ENCODE measurements at places on chromosomes 13 and 19.

DNA sequence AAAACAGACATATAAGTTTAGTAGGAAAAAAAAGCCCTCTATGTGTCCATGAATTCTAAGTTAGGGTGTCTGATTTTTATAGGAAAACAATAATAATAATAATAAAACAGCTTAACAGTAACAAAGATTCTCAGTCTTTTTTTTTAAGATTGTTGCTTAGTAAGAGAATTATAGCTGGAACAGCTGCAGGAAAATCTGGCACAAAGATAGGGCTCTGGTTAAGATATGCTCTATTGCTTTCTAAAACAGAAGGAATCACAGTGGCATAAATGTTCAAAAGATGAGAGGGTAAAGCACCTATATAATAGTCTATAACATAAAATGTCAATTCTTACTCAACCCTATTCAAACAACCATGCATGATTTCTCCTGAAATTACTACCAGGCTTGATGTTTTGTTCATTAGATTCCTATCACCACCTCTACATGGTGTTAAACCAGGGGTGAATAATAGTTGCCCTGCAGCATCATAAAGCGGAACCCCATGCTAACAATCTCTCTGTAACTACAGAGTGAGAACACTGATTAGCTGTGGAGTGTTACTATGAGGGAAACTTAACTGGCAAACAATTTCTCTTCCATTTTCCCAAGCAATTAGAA lies 541.4 kb upstream of the MIR17HG start:
- no peak for DNase-seq

GRCh38 chr13:27918041-27918917 lies 1.5 kb upstream of the PDX1 start:
- no peak for DNase-seq

- no peak for DNase-seq
Measured at GRCh38 chr13:39825886-39826285, 170.4 kb downstream of the COG6 start.

GRCh38 chr19:5213667-5214066 lies 126.9 kb downstream of the PTPRS start:
- no peak for DNase-seq

- no peak for DNase-seq
Measured at GRCh38 chr19:6062961-6063575, 47.2 kb downstream of the RFX2 start.

DNA sequence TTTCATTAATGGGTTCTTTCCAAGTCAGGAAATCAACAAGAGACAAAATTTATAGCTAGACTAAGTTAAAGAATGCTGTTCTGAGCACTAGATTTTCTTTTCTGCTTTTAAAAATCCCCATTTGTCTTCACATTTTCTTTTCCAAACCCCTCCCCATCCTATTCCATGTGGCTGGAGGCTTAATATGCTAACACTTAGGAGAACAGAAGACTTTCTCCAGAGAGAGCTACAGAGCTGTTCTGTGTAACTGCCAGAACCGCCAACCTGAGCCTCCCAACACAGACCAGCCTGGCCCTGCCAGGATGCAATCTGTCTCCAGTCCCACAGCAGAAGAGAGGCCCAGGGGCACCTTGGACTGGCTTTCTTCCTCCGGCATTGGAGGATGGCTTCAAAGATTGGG lies 264.1 kb downstream of the NDFIP2 start:
- DNase-seq, result no peak

- no peak for DNase-seq
Measured at GRCh38 chr13:112669881-112670499, 19.8 kb upstream of the ATP11A start.

DNA sequence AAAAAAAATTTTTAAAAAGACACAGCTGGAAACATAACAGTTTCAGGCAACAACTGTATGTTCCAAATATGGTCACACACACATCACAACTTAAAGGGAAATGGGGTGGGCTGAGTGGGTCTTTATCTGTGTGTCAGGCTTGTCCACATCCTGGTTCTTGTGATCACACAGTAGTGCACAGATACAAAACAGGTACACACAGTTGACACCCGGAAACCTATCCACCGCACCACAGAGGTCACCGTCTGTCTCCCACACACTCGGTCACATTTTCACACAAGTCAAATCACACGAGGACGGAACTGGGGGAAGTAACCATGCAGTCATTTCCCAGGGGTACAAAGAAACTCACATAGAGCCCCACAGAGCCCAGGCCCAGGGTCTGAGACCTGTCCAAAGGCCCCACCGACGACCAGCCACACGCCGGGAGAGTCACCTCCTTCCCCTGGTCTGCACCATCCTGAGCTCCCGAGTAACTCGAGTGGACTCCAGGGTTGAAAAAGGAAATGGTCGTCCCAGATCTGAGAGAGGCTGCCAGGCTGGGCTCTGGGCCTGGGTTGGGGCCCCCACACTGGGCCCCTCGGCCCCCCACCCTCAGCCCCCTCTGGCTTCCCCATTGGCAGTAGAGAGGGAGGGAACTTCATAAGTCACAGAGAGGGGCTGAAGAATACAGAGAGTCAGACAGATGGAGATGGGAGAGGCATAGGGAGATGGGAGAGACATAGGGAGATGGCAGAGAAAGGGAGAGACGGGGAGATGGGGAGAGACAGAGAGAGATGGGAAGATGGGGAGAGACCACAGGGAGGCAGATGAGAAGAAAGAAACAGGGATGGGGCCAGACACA lies 1.3 kb upstream of the PPAN start:
- peak; percentile 65 for DNase-seq

DNA sequence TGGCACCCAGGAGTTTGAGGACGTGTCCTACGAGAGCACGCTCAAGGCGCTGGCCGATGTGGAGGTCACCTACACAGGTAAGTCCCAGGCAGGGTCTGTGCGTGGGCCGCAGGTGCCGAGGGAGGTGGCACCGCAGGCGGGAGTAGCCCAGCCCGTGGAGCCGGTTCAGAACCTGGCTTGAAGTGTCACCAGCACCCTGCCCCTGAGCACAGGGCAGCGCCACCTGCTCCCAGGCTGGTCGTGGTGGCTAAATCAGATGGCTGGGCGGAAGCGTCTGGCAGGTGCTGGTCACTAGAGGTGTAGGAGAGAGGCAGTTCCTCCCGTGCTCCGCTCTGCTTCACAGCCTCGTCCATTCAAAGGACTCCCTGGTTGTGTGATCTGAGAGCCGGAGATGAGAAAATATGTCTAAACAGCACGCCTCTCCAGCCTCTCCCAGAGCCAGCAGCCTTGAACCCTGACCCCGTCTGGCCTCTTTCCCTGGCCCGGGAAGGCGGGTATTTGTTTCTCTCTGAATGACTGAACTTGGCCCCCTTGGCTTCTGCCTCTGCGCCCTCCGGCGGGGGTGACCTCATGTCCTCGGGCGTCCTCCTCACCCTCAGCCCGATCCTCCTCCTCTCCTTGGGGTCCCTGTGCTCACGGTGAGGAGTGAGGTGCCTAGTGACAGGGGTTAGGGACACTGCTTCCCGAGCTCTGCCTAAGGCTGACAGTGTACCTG lies 5.4 kb downstream of the THOP1 start:
- no peak for DNase-seq

GRCh38 chr19:3684054-3684816 lies 16.0 kb downstream of the PIP5K1C start:
- DNase-seq, result no peak

DNA sequence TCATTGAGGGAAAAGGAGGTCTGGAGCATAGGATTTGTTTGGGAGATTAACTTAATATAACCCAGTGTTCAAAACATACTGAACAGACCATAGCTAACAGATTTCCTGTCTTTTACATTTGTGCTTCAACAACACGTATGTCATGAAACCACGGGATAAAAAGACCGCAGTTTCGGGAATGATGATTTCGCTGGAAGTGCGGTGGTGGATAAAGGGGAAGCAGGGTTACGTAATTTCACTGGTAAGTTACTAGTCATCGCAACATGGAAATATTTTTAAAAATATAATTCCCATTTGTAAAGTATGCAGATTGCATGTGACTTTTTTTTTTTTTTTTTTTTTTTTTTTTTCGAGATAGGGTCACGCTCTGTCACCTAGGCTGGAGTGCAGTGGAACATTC lies 237.4 kb downstream of the LMO7 start:
- DNase-seq, result no peak

- DNase-seq, result no peak
Measured at GRCh38 chr19:38164526-38164925, 59.5 kb downstream of the DPF1 start.

DNA sequence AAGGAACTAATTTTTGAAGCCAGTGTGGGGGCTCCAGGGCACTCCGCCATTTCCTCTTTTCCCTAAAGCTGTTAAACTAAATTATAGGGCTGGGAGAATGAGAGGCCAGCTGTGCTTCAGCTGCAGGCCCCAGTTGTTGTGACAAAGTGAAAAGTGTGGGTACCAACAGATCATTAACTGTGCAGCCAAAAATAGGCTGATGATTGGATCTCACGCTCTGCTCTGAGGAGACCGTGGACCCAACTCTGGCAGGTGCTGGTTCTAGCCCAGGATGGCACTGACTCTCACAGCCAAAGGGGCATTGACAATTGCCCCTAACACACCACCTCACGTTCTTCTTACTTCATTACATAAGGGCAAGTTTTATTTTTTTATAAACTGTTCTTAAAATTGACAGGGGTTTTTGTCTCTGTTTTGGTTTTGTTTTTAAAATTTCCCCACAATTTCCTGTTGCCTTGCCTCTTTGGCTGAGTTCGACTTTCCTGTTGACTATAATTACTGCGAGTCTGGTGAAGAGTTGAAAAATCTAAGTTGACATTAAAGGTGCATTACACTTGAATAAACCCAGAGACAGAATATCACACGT lies 391.0 kb downstream of the FGF9 start:
- no peak for DNase-seq

DNA sequence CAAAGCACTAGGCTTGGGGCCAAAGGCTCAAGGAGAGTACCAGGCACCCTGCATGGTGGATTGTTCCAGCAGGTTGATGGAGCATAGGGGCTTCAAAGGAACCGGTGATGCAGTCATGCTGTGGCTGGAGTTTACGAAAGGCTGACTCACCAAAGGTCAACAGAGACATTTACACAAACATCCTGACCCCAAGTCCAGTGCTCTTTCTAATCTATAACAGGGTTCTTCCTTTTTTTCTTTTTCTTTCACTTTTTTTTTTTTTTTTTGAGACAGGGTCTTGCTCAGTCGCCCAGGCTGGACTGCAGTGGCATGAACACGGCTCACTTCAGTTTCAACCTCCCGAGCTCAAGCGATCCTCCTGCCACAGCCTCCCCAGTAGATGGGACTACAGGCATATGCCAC lies 35.6 kb upstream of the TPTE2 start:
- DNase-seq, result no peak

- DNase-seq, result no peak
Measured at GRCh38 chr13:42458193-42458592, 115.8 kb upstream of the TNFSF11 start.

DNA sequence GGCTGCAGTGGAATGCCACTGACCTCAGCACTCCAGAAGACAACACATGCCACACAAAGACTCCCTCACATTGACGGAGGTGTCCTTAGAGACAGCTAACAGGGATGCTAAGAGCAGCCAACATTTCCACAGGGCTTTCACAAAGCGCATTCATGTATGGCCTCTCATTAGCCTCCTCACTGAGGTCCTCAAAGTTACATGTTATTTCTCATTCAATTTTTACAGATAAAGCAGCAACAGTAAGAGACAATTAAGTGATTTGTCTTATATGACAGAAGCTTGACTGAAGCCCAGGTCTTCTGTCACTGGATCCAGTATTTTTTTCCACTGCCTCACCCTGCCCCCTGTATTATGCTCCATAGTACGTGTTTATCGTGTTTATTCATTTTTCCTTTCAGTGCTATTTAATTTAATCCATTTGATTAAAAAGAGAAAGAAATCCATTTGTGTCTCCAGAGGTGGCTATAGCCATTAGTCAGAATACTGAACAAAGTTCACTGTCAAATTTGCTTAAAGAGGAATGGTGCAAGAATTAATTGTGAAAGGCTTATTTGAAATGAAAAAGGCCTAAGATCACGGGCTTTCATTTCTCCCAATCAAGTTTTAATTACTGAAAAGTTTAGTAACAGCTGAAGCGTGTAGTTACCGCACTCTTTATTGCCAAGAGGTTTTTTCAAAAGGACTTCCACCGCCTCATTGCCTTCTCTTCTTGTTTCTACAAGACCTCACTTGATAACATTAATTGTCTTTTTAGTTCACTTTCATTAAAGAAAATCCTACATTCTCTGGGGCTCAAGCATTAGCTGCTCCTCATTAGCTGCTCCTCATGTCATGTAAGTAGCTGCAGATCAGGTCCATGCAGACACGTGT lies 115.0 kb downstream of the COG6 start:
- DNase-seq, result no peak

- no peak for DNase-seq
Measured at GRCh38 chr13:106010836-106011235, 524.6 kb downstream of the EFNB2 start.

All from activated T-helper 1 cell treated with Interleukin-2 at 50 U/mL for 16 hours (primary cell).